Activated CD4-positive, CD25-positive, alpha-beta regulatory T cell treated with anti-CD3 and anti-CD28 coated beads, Interleukin-2, amount 50 U/mL, for 72 hours (primary cell): ENCODE measurements at places on chromosomes 3 and 15.

DNA sequence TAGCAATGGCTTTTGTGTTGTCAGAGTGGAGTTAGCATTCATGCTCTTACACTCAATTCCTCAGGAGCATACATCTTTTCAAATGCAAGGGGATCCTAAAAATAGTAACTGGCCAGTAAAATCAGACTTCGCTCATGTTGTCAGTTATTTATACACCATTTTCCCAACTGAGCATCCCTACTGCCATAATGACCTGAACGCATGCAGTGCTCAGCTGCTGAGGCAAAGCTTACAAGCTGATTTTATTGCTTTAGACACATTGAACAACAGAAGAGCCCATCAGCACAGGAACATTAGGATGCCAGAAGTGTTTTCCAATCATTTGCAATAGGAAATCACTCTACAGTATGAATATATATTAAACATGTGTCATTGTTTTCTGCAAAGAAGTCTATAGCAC, 689.7 kb upstream of the BCHE start:
- DNase-seq: no peak

DNA sequence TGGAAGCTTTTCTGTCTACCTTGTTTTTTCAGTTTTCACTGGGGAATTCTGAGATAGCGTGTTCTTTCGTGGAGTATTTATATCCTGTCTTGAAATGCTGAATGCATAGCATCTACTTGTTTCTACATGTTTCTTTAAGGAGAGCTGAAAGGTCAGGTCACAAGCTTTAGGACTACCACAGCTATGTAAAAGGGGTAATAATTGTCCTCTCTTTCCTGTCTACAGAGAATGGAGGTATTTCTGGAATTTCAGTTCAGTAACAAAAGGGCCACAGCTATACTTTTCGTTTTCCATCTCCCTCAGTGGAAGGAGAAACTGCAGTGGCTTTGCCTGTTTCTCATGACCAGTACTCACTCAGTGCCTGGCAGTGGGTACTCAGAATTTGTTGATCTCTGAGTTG, 4.7 kb downstream of the INAFM2 start:
- no peak for DNase-seq

GRCh38 chr15:78259232-78259631, 5.1 kb upstream of the DNAJA4 start:
- no peak for DNase-seq

DNA sequence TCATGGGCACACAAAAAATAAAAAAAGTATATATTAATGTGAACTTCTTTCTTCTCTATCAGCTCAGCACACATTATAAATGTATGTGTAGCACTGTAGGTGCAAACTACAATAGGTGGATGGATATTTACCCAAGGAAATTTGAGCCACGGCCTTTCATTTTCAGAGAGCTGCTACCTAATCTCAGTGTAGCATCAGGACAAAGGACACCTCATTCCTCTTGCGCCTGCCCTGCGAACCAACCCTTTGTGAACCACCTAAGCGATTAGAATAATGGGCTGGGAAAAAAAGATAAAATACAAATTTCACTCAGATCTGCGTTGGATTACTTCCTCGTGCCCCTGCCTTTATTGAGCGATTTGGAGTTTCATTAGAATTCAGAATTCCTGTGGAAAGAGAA, 263.2 kb downstream of the NR2F2 start:
- no peak for DNase-seq

GRCh38 chr15:69096196-69096595, 64.2 kb upstream of the GLCE start:
- DNase-seq: no peak

DNA sequence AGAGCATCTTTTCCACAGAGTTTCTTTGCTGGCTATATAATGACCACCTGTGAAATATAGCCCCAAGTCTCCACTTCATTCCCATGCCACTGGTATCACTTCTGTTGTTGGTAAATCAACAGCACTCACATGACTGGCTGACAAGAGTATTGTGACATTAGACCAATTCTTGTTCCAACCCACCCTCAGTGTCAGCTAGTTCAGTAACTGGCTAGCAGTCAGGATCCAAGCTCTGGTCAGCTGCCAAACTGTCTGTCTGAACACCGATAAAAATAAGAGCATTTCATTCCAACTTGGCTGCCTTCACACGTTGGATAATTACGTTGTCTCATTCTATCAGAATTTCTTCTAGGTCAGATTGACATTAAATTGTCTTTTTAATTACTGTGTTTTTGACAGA, 166.5 kb downstream of the USP13 start:
- no peak for DNase-seq

DNA sequence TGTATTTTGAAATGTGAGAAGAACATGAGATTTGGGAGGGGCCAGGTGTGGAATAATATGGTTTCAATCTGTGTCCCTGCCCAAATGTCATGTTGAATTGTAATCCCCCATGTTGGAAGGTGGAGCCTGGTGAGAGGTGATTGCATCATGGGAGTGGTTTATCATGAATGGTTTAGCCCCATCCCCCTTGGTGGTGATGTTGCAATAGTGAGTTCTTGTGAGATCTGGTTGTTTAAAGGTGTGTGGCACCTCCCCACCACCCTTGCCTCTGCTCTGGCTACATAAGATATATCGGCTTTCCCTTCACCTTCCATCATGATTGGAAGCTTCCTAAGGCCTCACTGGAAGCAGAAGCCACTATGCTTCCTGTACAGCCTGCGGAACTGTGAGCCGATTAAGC, 23.9 kb upstream of the TMEM108 start:
- no peak for DNase-seq

DNA sequence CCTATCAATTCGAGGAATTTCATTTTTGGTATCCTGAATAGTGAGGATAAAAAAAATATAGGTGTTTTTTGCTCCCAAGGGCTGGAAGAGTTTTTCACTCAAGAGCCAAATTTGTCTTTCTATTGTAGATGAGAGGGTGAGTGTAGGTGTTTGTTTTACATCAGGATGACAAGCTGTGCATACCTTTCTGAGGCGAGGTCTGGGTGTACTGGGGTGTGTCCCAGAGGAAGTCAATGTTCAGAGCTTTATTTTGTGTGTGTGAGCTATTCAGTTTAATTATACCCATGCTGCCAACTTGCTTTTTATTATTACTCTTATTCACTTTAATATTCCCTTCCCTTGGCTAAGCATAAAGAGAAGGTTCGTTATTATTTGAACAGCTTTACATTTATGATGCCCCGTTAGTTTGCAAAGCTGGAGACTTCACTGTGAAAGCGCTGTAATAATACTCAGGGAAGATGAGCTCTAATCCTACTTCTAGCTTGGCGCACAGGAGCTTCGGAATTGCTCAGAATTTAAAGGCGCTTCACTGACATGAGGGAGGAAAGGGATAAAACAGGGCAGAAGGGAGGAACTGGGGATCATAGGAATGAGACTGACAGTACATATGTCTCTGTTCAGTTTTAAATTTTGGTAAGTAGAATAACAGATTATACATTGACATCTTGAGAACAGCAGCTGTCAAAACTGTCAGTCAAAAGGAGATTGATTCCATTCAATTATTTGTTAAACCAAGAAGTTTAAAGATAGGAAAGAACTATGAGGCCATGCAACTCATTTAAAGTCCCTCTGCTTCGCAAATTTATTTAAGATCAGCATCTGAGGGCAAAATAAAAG, 117.7 kb upstream of the TP63 start:
- no peak for DNase-seq

GRCh38 chr3:177694316-177694715, 497.0 kb upstream of the TBL1XR1 start:
- DNase-seq: no peak

GRCh38 chr15:98080791-98081190, 120.3 kb downstream of the ARRDC4 start:
- DNase-seq: no peak

DNA sequence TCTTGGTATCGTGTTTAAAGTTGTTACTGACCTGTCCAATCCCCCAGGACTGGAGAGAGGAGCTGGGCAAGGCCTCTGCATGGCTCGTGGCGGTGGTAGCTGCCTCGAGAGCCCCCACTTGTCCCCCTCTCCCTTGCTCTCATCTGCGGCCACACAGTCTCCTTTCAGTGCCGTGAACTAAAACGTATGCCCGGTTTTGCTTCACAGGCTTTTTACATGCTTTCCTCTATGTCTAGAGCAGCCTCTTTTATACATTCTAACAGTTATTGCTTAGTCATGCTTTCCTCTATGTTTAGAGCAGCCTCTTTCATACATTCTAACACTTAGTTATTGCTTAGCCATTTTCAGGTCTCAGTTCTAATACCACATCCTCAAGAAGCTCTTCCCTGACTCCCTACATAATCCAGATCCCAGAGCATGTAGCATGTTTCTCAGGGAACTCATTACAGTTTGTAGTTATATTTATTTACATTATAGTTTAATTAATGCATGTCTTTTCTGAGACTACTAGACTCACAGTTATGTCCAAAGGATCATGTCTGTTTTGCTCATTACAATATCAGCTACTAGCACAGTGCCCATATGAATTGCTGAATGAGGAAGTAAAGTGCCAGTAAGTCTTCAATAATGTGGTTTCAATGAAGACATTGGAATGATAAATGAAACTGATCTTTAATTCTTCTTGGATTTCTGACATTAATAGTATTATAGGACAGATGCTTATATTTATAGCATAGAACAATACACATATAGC, 66.5 kb upstream of the TBL1XR1 start:
- no peak for DNase-seq

DNA sequence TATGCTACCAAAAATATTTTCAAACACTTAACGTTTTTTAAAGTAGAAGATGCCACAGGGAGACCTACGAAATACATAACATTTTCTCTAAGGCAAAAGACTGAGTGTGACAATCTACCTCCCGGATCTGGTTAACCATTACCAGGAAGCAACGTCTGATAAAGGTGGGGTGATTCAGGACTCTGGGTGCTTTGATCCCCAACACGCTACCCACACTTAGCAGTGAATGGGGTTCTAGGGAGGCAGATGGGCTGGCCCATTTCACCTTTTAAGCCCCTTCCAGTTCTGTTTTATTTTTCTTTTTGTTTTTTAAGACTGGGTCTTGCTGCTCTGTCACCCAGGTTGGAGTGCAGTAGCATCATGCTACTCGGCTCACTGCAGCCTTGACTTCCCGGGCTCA, 39.5 kb downstream of the EIF4E3 start:
- DNase-seq: no peak

DNA sequence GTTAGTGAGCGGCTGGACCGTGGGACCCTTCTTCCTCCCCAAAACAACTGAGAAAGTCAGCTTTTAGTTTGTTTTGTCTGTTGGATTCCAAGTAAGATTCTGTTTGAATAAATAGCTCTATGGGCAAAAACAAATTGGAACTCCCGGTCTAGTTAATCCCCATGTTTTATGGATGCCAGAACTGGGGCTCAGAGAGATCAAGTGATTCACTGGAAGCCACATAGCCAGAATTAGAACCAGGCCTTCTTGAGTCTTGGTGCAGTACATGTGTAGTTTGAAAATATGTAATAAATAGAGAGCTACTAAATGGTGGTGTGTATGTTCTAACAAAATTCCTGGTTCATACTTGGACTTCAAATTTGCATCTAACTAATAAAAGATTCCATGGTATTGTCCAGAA, 29.3 kb upstream of the POLR2M start:
- no peak for DNase-seq

- DNase-seq: no peak
Observed at GRCh38 chr3:160196511-160197104, 28.6 kb upstream of the C3orf80 start.

DNA sequence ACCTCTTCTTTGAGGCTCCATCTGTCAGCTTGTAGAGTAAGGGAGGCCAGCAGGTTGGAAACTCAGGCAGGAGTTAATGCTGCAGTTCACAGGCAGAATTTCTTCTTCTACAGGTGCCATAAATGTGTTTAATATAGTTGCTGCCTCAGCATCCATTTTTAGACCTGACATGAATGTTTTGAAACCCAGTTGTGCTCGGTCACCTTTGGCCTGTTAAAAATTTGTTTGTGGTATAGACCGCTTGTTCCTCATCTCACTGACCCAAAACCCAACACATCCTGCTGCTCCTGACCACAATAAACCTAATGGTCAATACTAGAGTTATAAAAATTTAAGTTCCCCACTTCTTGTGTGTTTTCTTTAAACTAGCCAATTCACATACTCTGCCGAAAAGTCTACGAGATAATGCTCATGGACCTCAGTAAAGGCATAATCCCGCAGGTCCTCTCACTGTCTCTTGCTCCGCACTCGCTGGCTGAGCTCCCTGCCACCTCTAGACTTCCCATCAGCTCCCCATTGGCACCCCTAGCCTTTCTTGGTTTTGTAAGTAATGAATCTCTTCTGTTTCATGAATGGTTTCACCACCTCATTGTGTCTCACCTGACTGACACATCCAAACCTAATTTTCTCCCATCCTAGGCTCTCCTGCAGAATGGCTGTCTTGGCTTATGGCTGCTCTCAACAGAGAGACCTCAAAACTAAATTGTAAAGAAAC, 138.5 kb upstream of the STRIT1 start:
- no peak for DNase-seq

DNA sequence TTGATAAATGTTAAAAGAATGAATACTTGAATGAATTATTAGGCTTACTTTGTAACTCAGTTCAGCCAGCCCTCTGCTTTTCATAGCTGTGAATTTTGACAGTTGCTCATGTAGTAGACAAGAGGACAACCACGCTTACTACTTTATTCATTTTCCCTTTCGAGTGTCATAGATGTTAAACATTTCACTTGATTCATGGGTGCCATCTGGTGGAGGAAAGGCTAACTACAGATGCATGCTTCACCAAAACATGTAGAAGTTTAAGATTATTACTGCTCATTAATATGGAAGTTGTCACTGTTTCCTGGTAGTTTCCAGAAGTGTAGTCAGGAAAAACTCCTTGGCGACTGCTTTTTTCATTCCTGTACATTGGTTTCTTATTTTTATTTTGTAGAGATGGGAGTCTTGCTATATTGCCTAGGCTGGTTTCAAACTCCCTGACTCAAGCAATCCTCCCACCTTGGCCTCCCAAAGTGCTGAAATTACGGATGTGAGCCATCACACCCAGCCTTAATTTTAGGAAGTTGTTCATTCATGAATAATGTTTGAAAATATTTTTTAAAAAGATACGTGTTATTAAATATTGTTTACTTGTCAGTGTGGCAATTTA, 163.2 kb downstream of the B3GALNT1 start:
- peak; percentile 54 for DNase-seq

DNA sequence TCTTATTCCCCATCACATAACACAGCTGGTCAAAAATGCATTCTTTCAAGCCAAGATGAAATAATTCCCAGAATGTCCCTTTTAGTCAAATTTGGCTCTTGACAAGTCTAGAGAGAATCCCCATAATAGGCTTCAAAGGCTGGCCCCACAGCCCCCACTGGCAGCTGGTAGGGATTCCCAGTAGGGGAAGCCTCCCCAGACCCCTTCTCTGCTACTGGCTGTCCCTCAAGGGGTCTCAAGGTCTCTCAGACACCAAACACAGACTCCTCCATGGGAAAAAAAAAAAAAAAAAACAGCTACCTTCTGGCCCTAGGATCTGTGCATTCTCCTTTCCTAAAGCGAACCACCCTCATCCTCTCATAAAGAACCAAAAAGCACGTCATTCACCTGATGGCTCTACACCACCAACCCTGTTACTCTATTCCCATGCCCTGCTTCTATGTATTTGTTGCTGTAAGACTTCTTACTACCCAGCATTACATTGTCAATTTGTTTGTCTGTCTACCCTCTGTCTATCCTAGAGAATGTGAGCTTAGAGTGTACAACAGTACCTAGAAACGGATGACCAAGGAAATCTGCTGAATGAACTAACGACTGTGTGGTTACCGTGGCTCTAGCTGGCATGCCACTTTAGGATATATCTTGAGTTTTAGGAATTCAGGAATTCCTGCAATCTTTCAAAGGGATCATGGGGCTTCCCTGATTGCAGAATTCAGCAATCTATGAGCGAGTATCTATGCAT, 164.1 kb upstream of the NSMCE3 start:
- no peak for DNase-seq
